ENCODE measurements at places on chromosomes 1 and 21.

GRCh38 chr1:68307378-68307787 is 75.1 kb upstream of the WLS start:
- H3K36me3 ChIP-seq, result peaks cover 2% of the 10 kb centered on the region
- no peaks in the 10 kb centered on the region for H3K27me3 ChIP-seq
- no peak overlapping the region for H3K27ac ChIP-seq
- H3K4me1 ChIP-seq, result no peaks in the 10 kb centered on the region

DNA sequence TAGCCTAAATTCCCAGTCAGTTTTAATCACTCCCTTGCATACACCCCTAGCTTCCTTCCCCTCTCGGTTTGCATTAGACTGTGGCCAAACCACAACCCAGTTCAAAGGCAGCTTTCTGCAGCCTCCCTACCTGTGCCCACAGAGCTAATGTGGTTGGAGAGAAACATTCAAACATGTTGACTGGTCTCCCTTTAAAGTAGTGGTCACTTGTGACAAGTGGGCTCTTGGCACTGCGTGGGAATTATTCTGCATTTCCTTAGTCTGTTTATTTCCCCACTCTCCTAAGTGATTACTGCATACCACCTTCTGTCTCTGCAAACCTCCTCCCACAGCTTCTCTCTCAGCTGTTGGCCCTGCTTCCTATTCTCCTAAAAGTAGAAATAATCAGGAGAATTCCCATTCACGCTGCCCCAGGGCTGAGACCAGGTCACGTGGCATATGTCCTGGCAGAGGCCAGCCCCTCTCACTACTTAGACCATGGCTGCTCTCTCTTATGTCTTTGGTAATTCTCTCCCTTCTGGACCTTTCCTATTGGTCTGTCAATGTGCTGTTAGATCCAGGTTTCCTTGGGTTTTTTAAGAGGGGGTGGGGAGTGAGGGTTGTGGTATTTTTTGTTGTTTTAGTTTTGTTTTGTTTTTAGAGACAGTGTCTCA is 38.4 kb upstream of the CD101 start:
- H3K4me1 ChIP-seq, result no peaks in the 10 kb centered on the region
- DNase-seq, result no peak
- H3K36me3 ChIP-seq, result peaks cover 1% of the 10 kb centered on the region
- H3K4me3 ChIP-seq, result no peak overlapping the region

DNA sequence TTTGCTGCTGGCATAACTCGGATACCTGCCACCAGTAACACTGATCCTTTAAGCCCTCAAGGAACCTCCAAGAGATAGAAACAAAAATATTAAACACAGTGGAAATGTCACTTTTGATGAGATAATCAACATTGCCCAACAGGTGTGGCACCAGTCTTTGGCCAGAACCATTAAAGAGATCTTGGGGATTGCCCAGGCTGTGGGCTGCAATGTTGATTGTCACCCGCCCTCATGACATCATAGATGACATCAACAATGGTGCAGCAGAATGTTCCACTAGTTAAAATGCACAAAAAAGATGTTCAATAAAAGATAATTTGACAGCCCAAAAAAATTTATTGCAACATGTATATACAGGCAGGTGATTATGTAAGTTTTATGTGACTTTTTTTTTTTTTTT is 20.2 kb upstream of the ZMYM1 start:
- peaks cover 49% of the 10 kb centered on the region for H3K27me3 ChIP-seq
- H3K27ac ChIP-seq, result no peak overlapping the region
- no peaks in the 10 kb centered on the region for H3K36me3 ChIP-seq
- H3K4me1 ChIP-seq, result peaks cover 5% of the 10 kb centered on the region

GRCh38 chr1:58422436-58422835 is 124.1 kb downstream of the OMA1 start:
- H3K27ac ChIP-seq, result no peak overlapping the region
- H3K27me3 ChIP-seq, result no peaks in the 10 kb centered on the region
- peaks cover 2% of the 10 kb centered on the region for H3K36me3 ChIP-seq
- DNase-seq, result no peak

DNA sequence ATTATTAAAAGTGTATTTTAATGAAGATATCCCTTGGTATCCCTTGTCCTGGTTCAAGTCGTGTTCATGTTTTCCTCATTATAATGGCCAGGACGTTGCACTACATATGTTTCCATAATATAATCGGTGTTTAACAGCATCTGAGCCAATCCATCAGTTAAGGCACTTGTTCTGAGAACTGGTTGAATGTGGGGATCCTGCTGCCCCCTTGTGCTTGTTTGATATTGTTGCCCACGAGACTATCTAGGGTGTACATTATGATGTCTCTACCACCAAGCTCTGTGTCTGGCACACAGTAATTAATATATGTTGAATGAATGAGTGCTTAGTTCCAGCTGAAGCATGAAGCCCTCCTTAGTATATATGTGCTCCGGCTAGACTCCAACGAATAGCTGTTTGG is 193.0 kb downstream of the CACNA1E start:
- no peak overlapping the region for H3K4me3 ChIP-seq
- no peaks in the 10 kb centered on the region for H3K36me3 ChIP-seq
- no peak for DNase-seq
- H3K27ac ChIP-seq, result no peak overlapping the region

- H3K36me3 ChIP-seq, result peaks cover 1% of the 10 kb centered on the region
- no peak overlapping the region for H3K27ac ChIP-seq
- no peak overlapping the region for H3K4me3 ChIP-seq
Observed at GRCh38 chr21:36860736-36861594, 105.5 kb downstream of the HLCS start.

GRCh38 chr21:32599526-32599925 is 12.7 kb downstream of the CFAP298 start:
- peaks cover 36% of the 10 kb centered on the region for H3K36me3 ChIP-seq
- no peak overlapping the region for H3K4me3 ChIP-seq
- no peak for DNase-seq
- no peak overlapping the region for H3K27ac ChIP-seq
- H3K4me1 ChIP-seq, result peaks cover 5% of the 10 kb centered on the region

GRCh38 chr1:246005067-246005466 is 502.0 kb downstream of the SMYD3 start:
- H3K4me3 ChIP-seq, result no peak overlapping the region
- no peak overlapping the region for H3K27ac ChIP-seq
- peaks cover 2% of the 10 kb centered on the region for H3K36me3 ChIP-seq
- DNase-seq, result no peak

DNA sequence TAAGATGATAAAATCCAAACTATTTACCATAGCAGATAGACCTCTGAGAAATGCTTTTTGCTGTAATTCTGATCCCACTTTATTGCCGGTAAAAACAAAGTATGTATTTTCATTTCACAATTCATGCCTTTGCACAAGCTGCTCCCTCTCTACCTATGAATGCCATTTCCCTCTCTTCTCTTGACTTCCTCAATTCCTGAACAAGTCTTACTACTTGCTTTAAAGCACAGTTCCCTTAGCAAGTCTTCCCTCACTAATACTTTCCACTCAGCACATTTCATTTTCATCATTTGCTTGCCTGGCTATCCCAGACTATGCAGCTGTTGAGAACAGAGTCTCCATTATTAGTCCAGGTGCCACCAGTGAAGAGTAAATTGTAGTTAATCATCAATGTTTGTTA is 13.8 kb downstream of the GPATCH2 start:
- H3K27me3 ChIP-seq, result no peaks in the 10 kb centered on the region
- H3K36me3 ChIP-seq, result peaks cover 19% of the 10 kb centered on the region
- H3K27ac ChIP-seq, result no peak overlapping the region
- peaks cover 24% of the 10 kb centered on the region for H3K4me1 ChIP-seq
- no peak overlapping the region for H3K4me3 ChIP-seq
- DNase-seq, result no peak

DNA sequence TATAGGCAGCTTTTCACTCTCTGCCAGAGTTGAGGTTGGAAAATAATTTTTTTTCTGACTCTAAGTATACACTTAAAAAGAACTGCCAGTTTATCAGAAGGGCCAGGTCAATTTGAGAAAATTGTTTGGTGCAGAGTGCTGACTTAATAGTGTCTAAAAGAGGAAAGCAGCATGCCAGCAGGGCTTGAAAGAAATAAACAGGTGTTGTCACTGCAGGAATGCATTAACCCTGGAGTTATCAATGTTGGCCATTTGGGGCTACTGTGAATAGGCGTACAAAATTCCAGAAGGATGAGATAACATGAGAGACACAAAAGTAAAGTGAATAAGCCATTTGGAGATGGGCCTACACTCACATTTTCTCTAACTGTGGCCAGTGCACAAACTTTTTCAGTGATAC is 220.6 kb upstream of the PLD5 start:
- H3K36me3 ChIP-seq, result peaks cover 2% of the 10 kb centered on the region
- H3K4me1 ChIP-seq, result no peaks in the 10 kb centered on the region
- H3K27me3 ChIP-seq, result no peaks in the 10 kb centered on the region
- no peak for DNase-seq
